CD4-positive, alpha-beta T cell (primary cell): ENCODE measurements at places on chromosomes 4 and X. TPM values are rescaled to one million over a fixed set of nuclear protein-coding genes. Genes with fewer than 3 reads are reported as not detected.

DNA sequence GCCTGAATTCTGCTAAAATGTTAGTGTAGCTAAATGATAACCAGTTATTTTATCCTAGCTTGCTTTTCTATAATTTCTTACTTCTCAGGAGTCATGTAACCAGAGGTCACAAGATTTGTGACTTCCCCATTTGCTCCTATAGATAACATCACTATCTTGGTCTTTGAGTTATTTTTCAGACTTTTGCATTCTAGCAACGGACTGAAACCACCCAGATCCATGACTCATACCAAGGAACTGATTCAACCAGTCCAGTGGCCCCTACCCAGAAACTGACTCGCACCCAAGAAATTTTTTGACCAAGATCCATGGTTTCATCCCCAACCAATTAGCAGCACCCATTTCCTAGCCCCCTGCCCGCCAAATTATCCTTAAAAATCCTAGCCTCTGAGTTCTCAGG is 50.0 kb downstream of the IQCM start:
- no peak overlapping the region for H3K27ac ChIP-seq
- no peaks in the 10 kb centered on the region for H3K4me1 ChIP-seq

DNA sequence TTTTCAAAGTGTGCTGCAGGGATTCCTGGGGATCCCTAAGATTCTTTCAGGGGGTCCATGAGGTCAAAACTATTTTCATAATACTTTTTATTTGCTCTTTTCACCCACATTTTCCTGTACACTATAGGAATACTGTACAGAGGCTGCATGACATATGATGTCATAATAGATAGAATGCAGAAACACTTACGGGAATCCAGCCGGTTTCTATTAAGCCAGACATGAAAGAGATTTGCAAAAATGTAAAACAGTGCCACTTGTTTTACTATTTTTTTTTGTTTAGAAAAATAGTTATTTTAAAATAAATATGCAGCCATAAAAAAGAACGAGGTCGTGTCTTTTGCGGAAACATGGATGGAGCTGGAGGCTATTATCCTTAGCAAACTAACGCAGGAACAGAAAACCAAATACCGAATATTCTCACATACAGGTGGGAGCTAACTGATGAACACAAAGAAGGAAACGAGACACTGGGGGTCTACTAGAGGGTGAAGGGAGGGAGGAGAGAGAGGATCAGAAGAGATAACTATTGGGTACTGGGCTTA is 5.0 kb downstream of the ZFX start:
- H3K4me3 ChIP-seq, result no peak overlapping the region
- peaks cover 4% of the 10 kb centered on the region for H3K36me3 ChIP-seq
- no peak for DNase-seq

DNA sequence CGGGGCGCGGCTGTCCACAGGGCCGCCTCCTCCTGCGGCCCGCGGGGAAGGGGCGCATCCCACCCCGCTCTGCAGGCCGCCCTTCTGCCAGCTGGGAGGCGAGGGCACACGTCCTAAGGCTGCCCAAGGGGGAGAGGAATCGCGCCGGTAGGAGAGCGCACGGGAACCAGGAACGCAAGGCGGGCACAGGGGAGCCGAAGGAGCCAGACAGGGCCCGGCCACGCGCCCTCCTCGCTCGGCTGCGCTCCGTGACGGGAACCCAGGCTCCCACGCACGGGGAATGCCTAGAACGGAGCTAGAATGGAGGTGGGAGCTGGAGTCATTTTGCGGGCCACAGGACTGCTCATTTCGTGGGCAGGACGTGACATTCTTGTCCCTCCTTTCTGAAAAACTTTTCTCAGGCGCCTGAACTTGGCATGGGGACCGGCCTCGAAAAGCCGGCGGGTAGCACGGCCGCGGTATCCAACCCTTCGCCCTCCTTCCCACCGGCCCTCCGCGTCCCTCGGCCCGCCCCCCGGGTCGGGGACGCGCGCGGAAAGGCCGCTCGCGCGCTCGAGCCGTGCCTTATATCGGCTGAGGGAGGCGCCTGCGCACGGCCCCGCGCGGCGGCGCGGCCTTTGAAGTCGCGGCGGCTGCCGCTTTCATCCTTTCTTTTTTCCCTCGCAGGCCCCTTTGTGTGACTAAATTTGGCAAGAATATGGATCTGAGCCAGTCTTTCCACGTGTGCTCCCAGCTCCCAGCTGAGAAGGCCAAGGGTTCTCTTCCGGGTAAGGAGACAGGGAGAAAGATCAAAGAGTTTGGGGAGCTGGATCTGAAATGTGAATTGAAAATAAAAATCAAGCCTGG is 4.2 kb upstream of the LEF1 start:
- peak overlapping the region; percentile 85 for H3K4me3 ChIP-seq
- H3K27me3 ChIP-seq, result peaks cover 7% of the 10 kb centered on the region
- peaks cover 6% of the 10 kb centered on the region for H3K36me3 ChIP-seq
- H3K4me1 ChIP-seq, result peaks cover 50% of the 10 kb centered on the region
- H3K27ac ChIP-seq, result peak overlapping the region; percentile 46

GRCh38 chr4:182831376-182831775 is 85.8 kb downstream of the DCTD start:
- H3K36me3 ChIP-seq, result no peaks in the 10 kb centered on the region
- H3K4me1 ChIP-seq, result no peaks in the 10 kb centered on the region
- H3K27ac ChIP-seq, result no peak overlapping the region
- no peak overlapping the region for H3K4me3 ChIP-seq
- DNase-seq, result no peak

DNA sequence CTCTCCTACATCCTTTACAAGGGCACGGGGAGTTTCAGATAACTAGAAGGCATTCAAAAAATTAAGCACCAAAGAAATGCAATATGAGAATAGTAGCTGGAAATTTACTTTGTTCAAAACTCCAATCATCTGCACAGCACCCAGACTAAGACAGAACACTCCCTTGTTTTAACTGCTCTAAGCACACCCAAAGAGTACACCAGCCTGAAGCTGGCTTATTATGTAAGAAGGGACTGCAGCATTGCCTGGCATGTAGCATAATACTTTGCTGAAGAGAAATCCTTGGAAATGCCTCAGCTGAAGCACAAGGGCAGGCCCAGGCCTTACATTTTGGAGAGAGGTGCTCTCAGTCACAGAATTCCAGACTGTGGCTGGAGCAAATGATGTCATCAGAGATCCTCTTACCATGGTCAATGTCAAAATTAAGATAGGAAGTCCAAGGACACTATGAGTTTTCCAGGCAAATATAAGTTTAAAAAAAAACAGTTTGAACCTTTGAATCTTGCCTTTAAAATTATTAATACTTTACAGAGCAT is 14.8 kb downstream of the ARHGEF6 start:
- H3K4me1 ChIP-seq, result peaks cover 50% of the 10 kb centered on the region
- no peak overlapping the region for H3K4me3 ChIP-seq
- DNase-seq, result no peak
- H3K27me3 ChIP-seq, result no peaks in the 10 kb centered on the region

DNA sequence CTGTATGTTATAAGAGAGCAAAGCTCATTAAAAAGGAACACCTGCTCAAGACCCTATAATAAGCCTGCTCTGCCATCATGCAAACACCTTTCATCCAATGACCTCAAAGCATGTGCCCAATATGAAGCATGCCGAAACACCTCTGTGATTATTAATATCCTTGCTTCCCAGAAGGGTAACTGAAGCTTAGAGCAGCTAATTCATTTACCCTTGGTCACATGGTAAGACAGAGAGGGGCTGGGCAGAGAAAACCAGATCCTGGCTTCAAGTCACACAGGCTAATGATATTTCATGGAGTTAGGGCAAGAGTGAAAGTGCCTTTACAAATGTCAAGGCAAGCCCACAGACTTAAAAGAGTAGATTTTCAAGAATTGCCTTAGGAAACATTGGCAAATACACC is 5.6 kb downstream of the AMOT start:
- DNase-seq, result no peak
- H3K4me3 ChIP-seq, result no peak overlapping the region
- H3K36me3 ChIP-seq, result peaks cover 3% of the 10 kb centered on the region
- no peaks in the 10 kb centered on the region for H3K27me3 ChIP-seq

DNA sequence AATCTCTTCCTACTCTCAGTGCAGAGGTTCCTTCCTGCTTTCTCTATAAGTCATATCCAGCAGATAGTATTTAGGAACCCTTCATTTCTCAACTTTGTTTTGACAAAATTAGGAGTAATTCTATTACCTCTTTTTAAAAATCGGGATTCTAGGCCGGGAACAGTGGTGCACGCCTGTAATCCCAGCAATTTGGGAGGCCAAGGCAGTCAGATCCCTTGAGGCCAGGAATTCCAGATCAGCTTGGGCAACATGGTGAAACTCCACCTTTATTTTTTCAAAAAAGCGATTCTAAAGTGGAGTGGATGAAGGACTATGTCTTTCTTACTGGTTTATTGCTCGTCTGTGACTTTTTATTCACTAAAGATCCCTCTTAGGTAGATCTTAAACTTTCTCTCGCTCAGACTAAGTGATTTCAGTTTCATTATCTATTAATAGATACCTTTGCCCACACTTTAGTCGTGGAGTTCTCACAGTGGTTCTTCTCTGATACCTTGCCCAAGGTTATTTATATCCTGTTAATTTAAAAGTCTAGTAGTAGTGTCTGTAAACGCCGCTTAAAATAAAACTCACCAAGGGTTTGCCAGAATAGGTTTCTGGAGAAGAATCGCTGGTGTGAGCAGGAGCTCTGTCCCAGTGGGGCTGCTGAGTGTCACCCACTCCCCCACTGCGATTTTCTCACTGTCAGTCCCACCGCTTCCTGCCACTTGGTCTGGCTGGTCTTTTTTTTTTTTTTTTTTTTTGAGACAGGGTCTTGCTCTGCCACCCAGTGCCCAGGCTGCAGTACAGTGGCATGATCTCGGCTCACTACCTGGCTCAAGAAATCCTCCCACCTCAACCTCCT is 27.0 kb upstream of the TMEM131L start:
- DNase-seq, result peak; percentile 38
- peaks cover 23% of the 10 kb centered on the region for H3K4me1 ChIP-seq

DNA sequence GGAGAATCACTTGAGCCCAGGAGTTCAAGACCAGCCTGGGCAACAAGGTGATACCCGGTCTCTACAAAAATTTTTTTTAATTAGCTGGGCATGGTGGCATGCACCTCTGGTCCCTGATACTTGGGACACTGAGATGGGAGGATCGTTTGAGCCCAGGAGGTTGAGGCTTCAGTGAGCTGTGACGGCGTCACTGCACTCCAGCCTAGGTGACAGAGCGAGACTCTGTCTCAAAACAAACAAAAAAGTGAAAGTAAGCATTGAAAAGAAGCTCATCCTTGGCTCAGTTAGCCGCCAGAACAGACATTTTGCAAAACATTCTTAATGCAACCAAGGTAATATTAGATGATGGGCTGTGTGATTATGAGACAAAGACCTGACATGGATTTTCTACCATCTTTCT is 223.3 kb upstream of the VCX3A start:
- H3K36me3 ChIP-seq, result no peaks in the 10 kb centered on the region
- H3K27me3 ChIP-seq, result no peaks in the 10 kb centered on the region
- H3K4me1 ChIP-seq, result no peaks in the 10 kb centered on the region

- H3K27me3 ChIP-seq, result no peaks in the 10 kb centered on the region
- DNase-seq, result no peak
- H3K4me1 ChIP-seq, result peaks cover 35% of the 10 kb centered on the region
- no peaks in the 10 kb centered on the region for H3K36me3 ChIP-seq
- no peak overlapping the region for H3K27ac ChIP-seq
- no peak overlapping the region for H3K4me3 ChIP-seq
Measured at GRCh38 chr4:38333219-38333618, 330.8 kb upstream of the KLF3 start.

DNA sequence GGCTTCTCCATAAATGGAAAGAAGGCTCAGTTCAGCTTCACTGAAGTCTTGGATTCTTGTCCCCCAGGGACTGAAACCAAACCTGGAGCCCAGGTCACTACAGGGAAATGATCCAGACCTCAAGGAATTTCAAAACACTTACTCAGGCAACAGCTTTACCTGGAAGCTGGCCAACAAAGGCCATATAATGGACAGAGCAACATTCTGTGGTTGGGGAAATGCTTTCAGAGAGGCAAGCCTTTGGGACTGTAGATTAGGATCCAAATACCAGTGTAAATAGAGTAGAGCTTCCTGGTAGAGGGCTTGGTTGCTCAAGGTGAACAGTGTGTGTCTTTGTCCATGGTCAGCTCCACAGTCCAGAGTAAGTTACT is 57.0 kb upstream of the PROM1 start:
- H3K27me3 ChIP-seq, result no peaks in the 10 kb centered on the region
- H3K27ac ChIP-seq, result no peak overlapping the region
- H3K4me1 ChIP-seq, result no peaks in the 10 kb centered on the region
- no peak for DNase-seq

GRCh38 chr4:97073194-97073593 is 1070.1 kb downstream of the STPG2 start:
- no peaks in the 10 kb centered on the region for H3K27me3 ChIP-seq
- no peaks in the 10 kb centered on the region for H3K36me3 ChIP-seq
- no peak overlapping the region for H3K27ac ChIP-seq
- no peaks in the 10 kb centered on the region for H3K4me1 ChIP-seq

GRCh38 chrX:113330416-113330815 is 489.8 kb upstream of the AMOT start:
- H3K27me3 ChIP-seq, result no peaks in the 10 kb centered on the region
- H3K27ac ChIP-seq, result no peak overlapping the region
- no peaks in the 10 kb centered on the region for H3K4me1 ChIP-seq
- no peaks in the 10 kb centered on the region for H3K36me3 ChIP-seq
- DNase-seq, result no peak

DNA sequence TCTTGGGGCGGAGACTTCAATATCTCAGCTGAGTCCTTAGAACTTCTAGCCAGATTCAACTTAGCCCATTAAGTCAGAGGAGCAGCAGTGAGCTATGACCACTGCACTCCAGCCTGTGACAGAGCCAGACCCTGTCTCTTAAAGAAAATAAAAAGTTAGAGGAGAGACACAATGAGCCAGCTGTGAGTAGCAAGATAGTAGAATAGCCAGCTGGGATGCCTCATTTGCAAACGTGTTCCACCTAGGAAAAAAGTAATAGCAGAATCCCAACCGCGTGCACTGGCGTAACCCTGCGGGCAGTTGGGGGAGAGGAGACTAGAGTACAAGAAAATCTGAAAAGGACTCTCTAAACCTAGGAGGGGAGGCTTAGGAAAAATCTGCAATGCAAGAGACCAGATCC is 133.2 kb upstream of the ANXA3 start:
- no peak overlapping the region for H3K4me3 ChIP-seq
- H3K36me3 ChIP-seq, result no peaks in the 10 kb centered on the region
- H3K4me1 ChIP-seq, result no peaks in the 10 kb centered on the region
- H3K27ac ChIP-seq, result no peak overlapping the region
- DNase-seq, result no peak

- peaks cover 20% of the 10 kb centered on the region for H3K36me3 ChIP-seq
- peaks cover 66% of the 10 kb centered on the region for H3K4me1 ChIP-seq
- peak overlapping the region; percentile 13 for H3K4me3 ChIP-seq
- no peaks in the 10 kb centered on the region for H3K27me3 ChIP-seq
- no peak for DNase-seq
- H3K27ac ChIP-seq, result no peak overlapping the region
Measured at GRCh38 chr4:38512840-38513239, 151.2 kb upstream of the KLF3 start.

GRCh38 chrX:140346729-140347128 is 158.1 kb downstream of the SOX3 start:
- no peak overlapping the region for H3K27ac ChIP-seq
- H3K27me3 ChIP-seq, result no peaks in the 10 kb centered on the region
- DNase-seq, result no peak
- H3K4me1 ChIP-seq, result no peaks in the 10 kb centered on the region

GRCh38 chrX:9483376-9483775 is 18.5 kb downstream of the TBL1X start:
- H3K27ac ChIP-seq, result no peak overlapping the region
- no peaks in the 10 kb centered on the region for H3K36me3 ChIP-seq
- no peak for DNase-seq

The RTL9 gene
- total RNA-seq, result not detected

The RBM3 gene
- 351 TPM for total RNA-seq
